Stimulated activated CD4-positive, alpha-beta T cell treated with anti-CD3 and anti-CD28 coated beads, TNF-alpha, amount 100 ng/mL, for 4 hours (primary cell): ENCODE measurements at places on chromosomes 1 and 21.

GRCh38 chr21:45478115-45478801 is 64.0 kb downstream of the SLC19A1 start:
- peak; percentile 72 for DNase-seq

- no peak for DNase-seq
These were observed at the start of gene C1orf116 for GRCh38 chr1:207032528-207033017. Gene C1orf116, minus strand, starts transcription at chr1:207032756. Its CDS starts 5,158 bp downstream, at chr1:207027598.

DNA sequence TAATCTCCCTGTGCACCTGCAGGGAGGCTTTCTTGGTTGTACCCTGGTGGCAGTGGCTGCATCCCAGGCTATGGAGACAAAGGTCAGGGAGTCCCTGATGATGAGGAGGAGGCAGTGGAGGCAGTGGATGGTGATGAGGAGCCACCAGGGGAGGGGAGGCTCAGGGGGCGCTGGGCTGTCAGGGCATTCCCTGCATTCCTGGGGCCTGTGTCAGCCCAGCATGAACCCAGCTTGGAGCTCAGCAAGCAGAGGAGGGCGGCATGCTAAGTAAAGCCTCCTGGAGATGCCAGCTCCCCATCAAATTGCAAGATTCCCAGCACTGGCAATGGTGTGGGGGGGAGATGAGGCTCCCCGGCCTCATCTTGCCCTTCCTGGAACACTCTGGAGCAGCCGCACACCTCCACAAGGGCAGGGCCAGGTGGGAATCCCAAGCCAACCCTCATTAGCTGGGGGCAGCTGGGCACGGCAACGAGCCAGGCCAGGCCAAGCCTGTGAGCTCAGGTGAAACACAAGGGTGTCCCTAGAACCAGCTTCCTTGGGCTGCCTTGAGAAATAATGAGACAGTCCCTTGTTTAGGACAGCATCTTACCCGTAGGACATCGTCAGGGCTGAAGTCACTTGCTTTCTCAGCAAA is 469.5 kb downstream of the MATN1 start:
- no peak for DNase-seq

DNA sequence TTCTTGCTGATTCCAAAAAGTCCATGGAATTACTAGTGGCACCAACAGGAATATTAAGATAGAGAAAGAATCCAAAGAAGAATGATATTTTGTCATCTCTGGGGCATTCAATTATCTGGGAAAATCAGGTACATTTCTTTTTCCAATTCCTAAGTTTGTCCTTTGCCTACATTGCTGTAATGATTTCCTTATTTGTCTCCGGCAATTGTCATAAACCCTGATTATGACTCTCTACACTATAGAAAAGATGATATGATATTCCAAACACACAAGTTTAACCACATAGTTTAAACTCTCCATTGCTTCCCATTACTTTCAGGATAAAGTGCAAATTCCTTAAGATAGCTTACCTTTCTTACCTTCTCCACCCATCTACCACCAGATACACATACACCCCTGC is 647.0 kb downstream of the PLPP3 start:
- no peak for DNase-seq

DNA sequence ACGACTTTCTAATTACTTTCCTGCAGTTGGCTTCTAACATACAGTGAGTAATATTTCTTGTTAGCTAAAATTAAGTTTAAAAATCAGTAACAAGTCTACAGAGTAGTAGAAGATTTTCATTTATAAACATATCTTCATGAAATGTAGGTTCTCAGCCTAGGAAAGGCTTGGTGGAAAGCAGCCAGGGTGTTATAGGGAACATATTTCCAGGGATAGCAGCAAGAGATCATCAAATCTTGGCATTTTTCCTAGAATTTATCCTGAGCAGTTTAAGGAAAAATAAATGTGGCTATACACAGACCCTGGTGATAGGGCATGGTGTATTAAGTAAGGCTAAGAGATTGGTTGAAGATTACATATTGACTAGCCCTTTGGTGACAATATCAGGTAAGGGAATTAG is 203.5 kb upstream of the NEGR1 start:
- DNase-seq, result no peak

DNA sequence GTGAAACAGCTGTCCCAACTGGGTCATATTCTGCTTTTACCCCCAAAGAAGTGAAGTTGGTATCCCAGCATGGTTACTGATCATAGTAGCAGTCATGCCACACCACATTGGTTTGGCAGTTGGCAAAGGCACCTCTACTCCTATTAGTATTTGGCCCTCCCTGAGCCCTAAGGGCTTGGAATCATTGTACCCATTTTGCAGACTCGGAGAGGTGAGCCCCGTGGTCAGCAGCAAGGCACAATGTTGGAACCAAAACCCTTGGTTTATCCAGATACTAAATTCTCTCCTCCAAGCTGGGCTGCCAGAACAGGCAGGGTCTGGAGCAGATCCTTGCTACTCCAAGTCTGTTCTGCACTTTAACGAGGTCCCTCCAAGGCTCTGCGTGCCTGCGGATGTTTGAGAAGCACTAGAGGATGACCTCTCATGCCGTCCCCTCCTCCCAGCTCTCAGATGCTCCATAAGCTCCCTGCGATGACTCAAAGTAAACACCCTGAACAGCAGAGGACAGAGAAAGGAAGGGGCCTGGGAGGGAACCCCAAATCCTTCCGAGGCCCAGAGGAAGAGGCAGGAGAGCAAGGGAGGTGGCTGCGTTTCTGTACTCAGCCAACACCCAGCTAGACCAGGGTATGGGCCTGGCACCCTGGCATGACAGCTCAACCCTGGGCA is 89.3 kb downstream of the PAX7 start:
- DNase-seq, result no peak

DNA sequence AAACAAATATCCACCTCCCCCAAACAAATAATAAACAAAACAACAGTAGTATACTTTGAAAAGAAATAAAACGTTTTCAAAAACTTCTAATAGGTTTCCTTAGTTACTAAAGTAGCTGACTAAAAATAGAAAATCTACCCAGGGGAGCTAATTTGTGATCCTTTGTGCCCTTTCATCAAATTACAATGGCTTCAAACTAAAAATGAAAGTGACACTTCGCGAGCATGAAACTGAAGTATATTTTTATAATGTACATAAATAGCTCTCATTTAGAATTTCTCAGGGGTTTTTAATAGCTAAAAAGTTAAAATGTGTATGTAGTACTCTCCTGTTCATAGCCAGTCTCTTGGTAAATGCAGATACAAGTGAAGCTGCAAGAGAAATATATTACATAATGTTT is 78.4 kb downstream of the BRINP3 start:
- DNase-seq, result no peak

DNA sequence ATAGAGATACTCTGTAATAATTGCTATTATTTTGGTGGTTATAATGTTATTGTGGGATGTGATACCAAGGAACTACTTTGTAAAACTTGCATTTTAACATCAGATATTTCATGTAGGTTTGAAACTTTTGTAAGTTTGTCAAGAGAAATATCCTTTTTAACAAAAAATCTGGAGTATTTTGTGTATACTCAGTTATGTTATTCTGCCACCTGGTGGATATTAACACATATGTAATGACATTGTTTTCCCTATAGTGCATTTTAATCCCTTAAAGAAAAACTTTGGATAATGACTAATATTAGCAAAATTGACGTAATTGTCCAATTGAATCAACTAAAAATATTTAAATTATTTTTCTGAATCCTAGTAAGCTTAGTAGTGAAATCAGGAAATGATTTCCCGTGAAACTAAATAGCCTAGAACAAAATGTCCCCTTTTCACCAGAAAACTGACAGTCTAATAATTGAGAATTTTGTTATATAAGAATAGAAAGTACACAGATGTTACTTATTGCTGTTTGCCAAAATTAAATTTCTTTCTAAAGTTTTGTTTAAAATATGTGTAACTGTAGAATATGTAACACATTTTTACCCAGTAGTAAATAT is 39.6 kb downstream of the KCTD3 start:
- no peak for DNase-seq

DNA sequence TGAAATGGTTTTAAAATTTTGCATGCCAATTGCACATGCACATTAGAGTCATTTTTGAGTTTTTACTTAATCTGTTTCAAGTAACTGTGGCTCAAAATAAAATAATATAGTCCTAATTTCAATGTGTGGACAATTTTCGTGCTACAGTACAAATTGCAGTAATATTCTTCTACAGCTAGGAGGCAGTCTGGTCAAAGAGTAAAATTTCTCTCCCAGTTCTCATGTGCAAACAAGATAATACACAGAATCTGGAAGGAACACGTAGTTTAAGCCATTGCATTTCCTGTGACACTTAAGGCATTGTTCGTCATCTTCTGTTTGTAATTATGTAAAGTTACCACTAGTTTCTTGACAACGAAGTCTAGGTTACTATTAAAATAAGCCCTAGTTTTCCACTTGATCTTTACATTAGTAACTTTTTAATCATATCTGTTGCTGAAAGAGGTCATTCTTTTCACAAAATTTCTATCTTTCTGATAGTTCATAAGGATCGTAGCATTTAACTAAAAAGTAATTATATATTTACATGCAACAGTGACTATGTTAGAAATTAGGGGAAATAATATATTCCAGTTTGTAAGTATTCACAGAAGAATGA is 28.9 kb downstream of the ODR4 start:
- DNase-seq, result no peak

- no peak for DNase-seq
These were observed 80.2 kb downstream of the LRRC8D start for GRCh38 chr1:89900791-89901708.

GRCh38 chr21:38825269-38825668 is 19.5 kb downstream of the ETS2 start:
- DNase-seq, result no peak

GRCh38 chr21:39674801-39675200 is 62.1 kb downstream of the B3GALT5 start:
- no peak for DNase-seq

- no peak for DNase-seq
These were observed 22.9 kb upstream of the MOB3C start for GRCh38 chr1:46639547-46639946.

DNA sequence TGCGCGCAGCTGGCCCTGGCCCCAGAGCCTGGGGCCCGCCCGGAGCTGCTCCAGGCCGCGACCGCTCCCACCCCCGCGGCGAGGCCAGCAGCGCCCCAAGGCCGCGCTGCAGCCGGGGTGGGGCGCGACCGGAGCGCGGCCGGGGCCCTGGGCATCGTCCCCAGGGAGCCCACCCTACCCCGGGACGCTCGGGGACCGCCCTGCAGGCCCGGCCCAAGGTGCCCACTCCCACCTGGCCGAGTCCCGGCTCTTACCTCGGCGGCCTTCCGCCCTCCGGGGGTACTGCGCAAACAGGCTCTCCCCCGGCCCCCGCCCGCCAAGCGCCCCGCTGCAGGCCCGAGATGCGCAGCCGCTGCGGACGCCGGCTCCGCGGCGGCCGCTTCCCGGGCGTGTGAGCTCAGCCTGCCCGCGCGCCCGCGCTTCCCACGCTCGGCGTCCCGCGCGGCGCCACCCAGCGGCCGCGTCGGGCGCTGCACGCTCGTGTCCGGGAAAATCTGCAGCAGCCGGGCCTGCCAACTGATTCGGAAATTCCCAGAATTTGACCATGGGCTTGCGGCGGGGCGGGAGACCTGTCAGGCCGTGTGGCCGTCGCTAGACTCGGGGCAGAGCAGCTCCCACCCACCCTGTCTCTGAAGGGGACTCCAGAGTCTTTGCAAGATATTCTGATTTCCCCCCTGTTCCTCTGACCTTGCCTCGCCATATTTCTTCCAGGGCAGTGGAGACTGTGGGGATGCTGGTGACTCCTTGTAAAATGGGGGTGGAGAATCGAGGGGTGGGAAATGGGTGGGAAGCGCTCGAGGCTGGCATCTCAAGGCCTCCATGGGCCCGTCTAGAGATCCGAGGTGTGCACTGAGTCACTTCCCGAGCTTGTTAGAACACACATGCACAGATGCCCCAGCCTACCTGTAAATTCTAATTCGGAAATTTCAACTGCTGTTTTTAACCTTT is 41.9 kb downstream of the CD34 start:
- DNase-seq, result peak; percentile 37

DNA sequence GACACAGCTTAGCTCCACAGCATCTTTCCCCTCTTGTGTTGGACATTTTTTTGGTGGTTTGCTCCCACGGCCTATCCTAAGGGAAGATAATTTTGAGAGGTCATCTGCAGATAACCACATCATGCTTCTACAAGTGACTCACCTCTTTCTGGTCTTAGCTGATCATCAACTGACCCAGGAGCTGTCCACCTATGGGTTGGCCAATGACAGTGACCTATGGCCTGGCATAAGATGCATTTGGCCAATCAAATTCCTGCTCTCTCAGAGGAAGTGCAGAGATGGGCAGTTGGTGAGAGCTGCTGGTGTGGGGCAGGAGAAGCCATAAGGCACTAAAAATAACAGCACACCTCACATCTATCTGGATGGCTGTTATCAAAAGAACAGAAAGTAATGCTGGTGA is 100.0 kb upstream of the CLDN14 start:
- no peak for DNase-seq

DNA sequence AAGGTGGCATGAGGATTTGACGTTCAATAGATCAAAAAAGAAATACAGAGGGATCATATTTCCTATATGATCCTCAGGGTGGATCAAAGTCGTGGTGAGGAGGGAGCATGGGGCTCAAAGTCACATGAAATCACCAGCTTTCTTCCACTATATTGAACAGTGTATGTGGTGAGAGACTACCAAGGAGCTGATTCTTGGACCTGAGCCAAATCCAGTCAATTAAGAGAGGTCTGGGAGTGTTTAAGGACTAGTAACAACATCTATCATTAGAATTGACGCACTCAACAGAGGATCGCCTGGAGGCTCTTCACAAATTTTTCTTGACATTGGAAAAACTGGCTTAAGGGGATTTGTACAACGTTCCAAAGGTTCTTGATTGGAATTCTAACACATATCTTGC is 267.7 kb upstream of the PROX1 start:
- DNase-seq, result no peak

GRCh38 chr1:11787804-11788436 is 17.8 kb downstream of the MTHFR start:
- no peak for DNase-seq

- DNase-seq, result no peak
These were observed 32.5 kb downstream of the SLX9 start for GRCh38 chr21:44972301-44972814.

- no peak for DNase-seq
These were observed 8.4 kb downstream of the DFFB start for GRCh38 chr1:3865606-3866160.

- no peak for DNase-seq
These were observed 12.8 kb upstream of the ASCL5 start for GRCh38 chr1:201139756-201140155.

DNA sequence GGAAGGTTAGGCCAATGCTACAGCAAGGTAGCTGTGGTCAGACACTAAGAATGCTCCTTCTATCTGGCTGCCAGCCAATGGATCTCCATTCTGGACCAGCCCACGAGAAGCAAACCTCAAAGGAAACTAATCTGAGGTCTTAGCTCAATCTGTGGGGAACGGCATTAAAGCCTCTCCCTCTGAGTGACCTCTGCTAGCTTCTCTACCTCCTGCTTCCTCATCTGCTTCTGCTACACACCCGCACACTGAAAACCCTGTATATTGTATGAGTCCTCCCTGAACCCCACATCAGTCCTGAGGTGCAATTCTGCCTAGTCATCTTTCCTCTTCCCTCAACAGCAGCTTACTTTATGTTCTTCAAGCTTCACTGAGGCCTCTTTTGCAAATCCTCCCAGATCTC is 6.9 kb upstream of the GALE start:
- DNase-seq, result no peak

- no peak for DNase-seq
These were observed 392.7 kb downstream of the MATN1 start for GRCh38 chr1:30330644-30331043.

GRCh38 chr1:203556047-203556851 is 62.3 kb downstream of the OPTC start:
- no peak for DNase-seq
